ENCODE measurements at places on chromosomes 6 and 20.

DNA sequence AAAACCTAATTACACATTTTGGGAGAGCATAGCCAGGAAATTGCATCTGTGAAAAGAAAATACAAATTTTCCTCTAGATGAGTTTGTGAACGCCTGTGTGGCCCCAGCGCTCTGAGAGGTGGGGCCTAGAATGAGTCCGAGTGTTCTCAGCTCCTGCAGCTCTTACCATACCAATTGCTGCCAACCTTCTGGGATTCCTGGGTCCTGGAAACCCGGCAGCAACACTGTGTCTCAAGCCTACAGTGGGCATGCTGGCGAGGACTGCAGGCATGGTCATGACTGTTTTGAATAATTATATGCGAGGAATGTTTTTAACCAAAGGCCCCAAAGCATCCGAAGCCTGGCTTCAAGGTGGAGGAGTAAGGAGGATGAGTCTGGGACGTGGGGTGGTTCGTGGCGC lies 90.4 kb downstream of the SERAC1 start:
- DNase-seq, result no peak

GRCh38 chr6:149064001-149064659 lies 253.4 kb upstream of the TAB2 start:
- no peak for DNase-seq

DNA sequence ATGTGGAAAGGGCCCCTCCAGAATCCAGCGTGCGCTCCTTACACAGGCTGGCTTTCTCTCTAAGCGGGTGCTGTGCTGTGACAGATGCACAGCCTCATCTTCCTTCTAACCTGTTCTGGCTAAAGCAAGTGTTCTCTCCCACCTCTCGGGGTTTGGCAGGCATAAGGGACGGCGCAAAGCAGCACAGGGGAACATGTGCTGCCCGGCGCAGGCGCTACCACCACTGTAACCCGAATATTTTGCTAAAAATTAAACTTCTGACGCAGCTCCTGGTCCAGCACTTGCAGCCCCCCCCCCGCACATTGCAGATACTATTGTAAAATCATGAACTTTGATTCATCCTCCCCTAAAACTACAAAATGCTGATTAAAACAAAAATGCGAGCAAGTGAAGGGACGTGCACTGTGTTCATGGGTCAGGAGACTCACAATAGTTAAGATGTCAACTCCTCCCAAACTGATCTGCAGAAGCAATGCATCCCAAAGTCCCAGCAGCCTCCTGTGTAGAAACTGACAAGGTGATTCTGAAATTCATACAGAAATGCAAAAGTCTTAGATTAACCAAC lies 43.0 kb downstream of the TAF4 start:
- no peak for DNase-seq

GRCh38 chr6:5771759-5772390 lies 234.8 kb downstream of the NRN1 start:
- DNase-seq, result no peak

DNA sequence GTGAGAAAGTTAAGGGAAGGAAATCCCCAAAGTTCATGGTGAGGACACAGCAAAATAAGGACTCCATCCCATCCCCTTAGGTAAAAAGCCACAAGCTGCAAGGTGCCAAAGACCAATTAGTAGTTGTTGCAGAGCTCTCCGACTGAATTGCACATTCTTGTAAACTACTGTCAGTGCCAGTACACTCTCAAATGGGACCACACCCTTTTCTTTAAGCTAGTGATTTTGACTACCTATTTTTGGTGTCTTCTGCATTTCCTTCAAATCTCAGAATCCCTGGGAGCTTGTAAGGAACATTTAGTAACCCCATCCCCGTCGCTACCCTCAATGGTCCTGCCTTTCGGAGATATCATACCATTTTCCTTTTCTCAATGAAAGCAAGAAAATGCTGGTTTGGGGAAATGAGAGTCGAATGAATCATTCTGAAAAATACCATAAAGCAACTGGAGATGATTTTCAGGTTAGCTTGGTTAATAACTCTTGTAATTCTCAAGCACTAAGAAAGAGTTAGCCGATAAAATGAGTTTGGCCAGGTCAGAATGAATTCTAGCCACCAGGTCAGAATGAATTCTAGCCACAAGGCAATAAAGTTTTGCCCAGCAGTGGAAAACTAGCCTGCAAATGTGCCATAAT lies 5.2 kb upstream of the HMGN3 start:
- DNase-seq, result no peak

- no peak for DNase-seq
Observed at GRCh38 chr20:2231701-2232100, 64.1 kb upstream of the TGM3 start.

DNA sequence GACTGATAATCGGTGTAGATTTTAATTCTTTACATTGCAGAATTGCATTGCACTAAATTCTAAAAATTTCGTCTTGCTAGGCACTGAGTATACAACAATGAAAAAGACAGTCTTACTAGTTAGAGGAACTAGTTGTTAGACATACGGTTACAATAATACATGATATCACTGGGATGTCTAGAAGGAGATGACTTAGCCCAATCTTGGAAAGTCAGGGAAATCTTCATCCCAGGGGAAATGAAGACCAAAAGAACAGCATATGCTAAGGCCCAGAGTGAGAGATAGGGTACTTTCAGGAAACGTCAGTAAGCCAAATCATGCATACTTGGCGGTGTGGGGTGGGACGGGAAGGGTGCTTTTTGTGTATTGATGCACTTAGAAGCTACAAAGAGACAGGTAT lies 901 bp downstream of the CEP57L1 start:
- DNase-seq, result no peak

DNA sequence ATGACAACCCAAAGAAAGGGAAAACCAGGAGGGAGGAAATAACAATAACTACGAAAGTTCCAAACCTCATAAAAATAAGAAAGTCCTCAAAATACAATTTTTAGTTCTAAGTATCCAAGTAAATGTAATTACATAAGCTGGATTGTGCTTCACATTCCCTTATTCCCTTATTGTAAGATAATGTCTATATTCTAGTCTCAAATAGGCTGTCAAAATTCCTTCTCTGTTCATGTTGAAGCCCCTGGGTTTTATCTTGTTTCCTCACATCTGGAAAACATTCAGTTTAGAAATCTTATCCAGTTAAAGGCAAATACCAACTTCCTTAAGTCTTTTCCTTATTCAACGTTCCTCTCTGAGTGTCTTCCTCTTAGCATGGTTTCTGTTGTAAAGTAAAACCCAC lies 282.3 kb downstream of the CD109 start:
- no peak for DNase-seq

DNA sequence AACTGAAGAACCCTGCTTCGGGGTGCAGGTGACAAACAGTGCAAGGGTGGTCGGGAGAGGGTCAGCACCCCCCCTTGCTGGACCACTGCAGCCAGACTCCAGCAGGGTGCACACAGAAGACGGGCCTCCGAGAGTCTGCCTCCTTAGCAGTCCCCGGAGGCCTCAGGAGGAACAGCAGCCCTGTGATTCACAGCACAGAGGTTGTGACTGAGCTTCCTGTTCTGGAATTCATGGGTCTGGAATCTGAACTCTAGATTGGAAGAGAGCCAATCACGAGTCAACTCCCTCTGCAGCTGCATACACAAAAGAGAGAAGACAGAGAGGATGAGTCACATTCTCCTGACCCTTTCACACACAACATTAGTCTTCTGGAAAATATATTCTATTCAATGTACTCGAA lies 249.0 kb upstream of the OPRM1 start:
- DNase-seq, result no peak

DNA sequence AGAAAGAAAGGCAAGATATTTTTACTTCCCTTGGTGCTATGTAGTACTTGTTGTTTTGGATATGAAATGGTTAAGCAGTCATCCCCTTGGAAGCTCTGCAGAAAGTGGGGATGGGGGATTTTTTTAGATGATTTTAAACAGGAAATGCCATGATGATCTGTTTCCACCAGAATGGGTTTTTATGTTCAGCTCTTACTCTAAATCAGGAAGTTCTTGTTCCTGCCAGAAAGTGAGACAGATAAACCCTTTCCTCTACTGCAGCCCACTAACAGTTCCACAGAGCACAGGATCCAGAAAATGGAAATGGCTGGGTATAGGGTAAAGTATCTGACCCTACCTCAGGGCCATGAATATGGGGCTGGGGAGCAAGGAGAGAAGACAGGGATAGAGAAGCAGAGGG lies 32.1 kb upstream of the PPP1R3G start:
- no peak for DNase-seq

DNA sequence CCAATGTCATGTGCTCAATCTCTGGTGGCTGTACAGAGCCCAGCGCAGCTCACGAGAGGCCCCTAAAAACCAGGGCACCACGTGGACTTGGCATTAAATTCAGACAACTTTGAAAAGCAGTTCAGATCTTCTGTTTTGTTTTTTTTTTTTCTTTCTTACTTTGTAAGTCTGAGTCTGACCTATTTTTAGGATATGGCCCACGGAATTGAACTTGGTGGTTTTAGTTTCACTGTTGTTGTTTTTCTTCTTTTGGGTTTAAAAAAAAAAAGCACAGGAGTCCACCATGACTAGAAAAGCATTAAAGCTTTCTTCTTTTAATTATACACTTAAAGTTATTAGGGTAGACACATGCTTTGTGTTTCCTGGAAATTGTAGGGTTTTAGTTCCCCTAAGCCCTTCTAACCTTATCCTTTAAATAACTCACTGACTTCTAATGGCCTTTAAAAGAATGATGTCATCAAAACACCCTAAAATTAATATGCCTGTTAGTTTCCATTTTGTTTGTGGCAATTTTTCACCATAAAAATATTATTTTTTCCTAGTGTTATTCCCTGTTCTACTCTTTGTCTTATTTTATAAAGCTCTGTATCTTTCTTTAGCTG lies 48.5 kb upstream of the CCN2 start:
- no peak for DNase-seq

GRCh38 chr20:47480239-47480638 lies 21.4 kb upstream of the NCOA3 start:
- no peak for DNase-seq

GRCh38 chr6:133844709-133845108 lies 44.2 kb upstream of the TCF21 start:
- no peak for DNase-seq

GRCh38 chr6:41568585-41569384 lies 22.6 kb downstream of the FOXP4 start:
- no peak for DNase-seq

DNA sequence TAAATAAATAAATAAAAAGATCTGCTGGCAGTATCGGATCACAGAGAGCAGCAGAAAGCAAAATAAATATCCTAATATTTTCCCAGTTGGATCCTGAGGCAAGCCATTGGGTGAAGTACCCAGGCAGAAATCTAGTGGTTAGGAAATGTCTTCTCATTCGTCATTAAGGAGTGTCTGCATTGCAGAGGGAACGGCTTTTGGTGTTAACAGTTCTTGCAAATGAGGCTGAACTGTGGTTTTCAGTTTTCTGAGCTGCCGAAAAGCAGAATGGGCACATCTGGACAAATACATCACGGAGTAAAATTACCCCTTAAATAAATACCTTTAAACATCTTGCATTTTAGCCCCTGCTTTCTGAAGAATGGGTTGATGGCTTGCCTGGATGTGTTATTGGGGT lies 82.3 kb upstream of the MPC1 start:
- no peak for DNase-seq

GRCh38 chr20:41386502-41387427 lies 20.1 kb upstream of the EMILIN3 start:
- no peak for DNase-seq

GRCh38 chr20:9516234-9516871 lies 2.0 kb downstream of the LAMP5 start:
- DNase-seq, result no peak
